ENCODE measurements at places on chromosomes 11 and 22.

DNA sequence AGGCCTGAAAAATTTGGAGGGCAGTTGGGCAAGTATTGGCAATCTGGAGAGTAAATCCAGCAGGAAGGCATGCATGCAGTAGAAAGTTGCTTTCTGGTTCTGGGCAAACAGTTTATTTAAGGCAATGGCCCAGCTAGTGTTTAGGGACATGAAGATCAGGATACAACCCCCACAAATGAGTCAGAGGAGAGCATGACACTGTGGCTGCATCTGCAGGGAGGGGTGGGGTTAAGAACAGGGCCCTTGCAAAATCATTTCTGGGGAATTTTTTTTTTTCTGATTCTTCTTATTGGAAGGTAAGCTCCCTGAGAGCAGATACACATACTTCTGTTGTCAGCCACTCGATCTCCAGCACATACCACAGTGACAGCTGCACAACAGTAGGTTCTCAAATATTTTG, 61.1 kb downstream of the FDX1 start:
- DNase-seq: no peak

DNA sequence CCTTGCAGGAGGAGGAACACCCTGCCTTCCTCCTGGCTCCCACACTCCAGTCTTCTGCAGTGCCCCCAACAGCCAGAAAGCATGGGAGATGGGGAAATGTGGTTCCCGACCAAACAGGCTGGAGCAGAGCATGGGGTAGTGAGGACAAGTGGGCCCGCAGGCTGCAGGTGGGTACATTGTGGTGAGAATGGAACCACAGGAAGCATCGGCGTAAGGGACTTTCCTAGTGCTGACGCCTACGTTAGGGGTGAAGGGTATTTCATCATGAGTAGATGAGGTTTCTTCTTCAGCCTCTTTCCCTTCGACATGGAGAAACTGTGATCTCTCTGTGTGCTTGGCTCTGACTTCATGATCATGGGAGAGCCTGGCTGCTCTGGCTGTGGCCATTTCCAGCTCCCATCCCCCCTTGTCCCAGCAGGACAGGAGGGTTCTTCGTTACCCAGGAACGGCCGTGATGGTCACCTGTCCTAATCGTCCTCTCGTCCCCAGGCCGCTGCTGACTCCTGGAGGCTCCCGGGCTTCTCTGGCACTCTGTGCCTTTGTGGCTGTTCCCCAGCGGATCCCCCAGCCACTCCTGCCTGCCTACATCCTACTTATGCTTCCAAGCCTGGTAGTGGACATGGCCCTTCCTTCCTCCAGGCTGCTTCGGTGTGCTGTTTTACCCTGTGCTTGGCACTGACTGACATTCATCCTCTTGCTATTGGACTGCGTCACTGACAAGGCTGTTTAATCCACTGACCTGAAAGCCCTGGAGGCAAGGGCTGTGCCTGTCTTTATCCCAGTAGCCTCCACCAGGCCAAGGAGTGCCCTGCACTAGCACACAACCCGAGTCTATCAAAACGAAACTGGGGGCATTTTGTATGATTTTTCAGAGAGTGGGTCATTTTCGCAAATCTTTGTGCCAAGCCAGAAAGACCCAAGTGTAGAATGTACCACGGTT, 65.2 kb upstream of the CECR2 start:
- DNase-seq: peak; percentile 65

DNA sequence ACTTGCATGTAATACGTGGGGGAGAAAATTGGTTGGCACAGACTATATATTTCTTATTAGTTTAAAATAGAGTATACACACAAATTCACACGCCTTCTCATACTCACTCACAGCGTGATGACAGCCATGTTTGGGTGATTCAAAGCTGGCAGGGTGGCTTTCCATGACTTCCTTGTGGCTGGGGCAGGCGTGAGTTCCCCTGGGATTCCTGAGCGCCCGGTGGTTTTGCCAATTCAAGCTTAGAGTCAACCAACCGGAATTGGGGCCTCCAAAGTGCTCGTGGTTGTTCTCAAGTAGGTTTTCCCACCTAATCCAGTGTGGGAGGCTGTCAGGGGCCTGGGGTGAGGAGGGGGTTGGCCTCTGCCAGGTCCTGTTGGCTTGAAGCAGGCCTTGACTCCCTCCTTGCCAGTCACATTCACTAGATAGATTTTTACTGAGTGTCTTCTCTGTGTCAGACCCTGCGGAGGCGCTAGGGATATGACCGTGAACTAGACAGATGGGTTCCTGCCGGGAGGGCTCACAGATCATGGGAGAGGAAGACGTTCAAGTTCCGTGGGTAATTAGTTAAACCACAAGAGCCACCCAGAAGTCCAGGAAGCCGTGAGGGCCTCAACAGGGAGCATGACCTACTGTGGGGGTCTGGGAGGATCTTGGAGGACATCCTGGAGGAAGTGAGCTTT, 11.5 kb downstream of the PKNOX2 start:
- no peak for DNase-seq

GRCh38 chr11:60077216-60077817, 11.1 kb upstream of the MS4A2 start:
- no peak for DNase-seq

- DNase-seq: no peak
These were observed 144.1 kb downstream of the ARHGAP42 start for GRCh38 chr11:100830978-100831732.

GRCh38 chr11:108121274-108122155, at the start of gene ACAT1:
Gene ACAT1 (plus strand): TSS chr11:108121567. CDS start chr11:108121607, 40 bp downstream.
- peak; percentile 98 for DNase-seq

DNA sequence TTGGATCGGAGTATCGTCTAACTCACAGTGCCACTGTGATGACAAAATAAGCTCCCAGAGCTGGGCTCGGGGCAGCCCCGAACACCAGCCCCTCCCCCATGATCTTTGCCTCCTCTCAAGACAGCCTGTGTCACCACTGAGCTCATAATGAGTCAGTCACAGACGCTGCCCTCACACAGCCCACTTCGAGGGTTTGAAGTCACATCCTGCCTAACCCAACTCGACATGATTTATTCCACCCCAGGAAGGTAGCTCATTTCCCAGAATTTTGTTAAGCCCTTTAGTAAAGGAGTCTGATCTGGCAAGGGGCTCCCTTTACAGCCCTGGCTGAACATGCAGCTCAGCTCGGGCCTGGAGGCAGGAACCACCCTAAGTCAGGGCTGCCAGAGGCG, 22.8 kb downstream of the MYH9 start:
- peak; percentile 88 for DNase-seq

- DNase-seq: no peak
These were observed 34.4 kb upstream of the DNAJB13 start for GRCh38 chr11:73916435-73916834.

DNA sequence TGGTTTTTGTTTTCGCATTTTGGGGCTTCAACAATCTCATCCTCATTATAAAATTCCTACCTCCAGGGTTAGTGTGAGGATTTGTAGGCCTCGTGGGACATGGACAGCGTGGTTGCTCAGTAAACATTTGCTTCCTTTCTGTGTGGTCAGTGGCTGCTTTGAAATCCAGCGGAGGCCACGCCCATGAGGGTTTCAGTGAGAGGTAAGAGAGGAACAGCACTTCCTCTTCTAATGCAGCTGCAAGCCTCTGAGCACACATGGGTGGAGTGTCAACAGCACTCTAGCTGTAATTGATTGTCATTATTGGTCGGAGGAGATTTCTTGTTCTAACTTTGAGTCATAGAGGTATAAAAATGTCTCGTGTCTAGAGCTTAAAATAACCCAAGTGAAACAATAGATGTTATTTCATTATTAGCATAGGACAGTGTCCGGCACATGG, 6.0 kb upstream of the ARHGAP42 start:
- peak; percentile 26 for DNase-seq

DNA sequence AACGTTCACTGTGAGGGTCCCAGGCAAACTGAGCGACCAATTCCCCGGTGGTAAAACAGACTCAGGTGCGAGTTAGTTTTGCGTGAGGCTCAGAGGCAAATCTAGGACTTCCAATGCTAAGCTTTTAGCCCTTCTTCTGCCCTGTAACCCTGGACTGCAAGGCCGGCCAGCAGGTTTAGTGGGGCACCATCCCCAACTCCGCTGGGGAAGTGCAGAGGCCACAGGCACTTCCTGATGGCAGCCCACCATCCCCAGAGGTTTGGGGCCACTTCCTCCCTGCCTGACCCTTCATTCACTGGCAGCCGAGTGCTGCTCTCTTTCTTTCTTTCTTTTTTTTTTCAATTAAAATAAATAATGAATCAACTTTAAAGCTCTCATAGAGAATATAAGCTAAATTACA, 124.6 kb upstream of the B3GAT1 start:
- no peak for DNase-seq

DNA sequence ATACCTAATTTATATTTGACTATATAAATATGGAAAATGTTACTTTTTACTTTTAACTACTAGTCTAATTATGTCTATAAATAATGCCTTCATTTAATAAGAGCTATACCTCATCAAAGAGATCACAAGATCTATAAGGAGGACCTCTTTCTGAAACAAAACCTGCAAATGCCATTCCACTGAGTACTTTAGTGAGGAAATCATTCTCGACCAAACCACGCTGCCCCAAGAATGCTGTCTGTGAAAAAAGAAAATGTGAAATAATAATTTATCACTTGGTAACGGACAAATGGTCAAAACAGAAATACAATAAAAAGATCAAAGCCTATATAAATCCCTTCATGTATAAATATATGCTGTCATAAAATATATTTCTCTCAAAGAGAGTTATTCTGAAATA, 301.7 kb downstream of the SBF2 start:
- DNase-seq: no peak

- DNase-seq: no peak
These were observed 42.5 kb downstream of the WT1 start for GRCh38 chr11:32392840-32393239.
